D721Med (cell line): ENCODE measurements at places on chromosomes 2 and 18.

DNA sequence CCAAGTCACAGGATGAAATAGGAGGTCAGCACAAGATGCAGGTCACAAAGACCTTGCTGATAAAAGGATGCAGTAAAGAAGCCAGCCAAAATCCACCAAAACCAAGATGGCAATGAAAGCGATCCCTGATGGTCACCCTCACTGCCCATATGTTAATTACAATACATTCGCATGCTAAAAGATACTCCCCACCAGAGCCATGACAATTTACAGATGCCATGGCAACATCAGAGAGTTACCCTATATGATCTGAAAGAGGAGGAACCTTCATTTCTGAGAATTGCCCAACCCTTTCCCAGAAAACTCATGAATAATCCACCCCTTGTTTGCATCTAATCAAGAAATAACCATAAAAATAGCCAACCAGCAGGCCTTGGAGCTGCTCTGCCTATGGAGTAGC is 709.8 kb downstream of the METTL4 start:
- DNase-seq = no peak

- DNase-seq = no peak
Measured at GRCh38 chr2:236704887-236705286, 135.3 kb downstream of the ACKR3 start.

DNA sequence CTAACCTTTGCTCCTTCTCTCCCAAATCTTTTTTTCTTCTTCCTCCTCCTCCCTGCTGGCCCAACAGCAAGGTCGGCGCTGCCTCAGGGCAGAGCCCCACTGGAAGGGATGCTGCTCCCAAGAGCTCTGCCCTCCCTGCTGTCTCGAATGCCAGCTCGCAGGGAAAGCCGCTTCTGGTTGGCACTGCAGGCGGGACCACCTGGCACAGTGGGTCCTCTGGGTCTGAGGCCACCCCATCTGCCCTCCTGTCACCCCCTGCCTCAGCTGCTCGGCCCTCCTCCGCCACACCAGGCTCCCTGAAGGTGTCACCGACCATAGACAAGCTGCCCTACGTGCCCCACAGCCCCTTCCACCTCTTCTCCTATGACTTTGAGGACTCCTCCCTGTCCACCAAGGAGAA is 176.3 kb downstream of the TPGS2 start:
- DNase-seq = no peak

- DNase-seq = no peak
Measured at GRCh38 chr2:233152541-233152940, 92.4 kb downstream of the INPP5D start.

- DNase-seq = no peak
Measured at GRCh38 chr2:233693963-233694362, 1.3 kb downstream of the UGT1A6 start.

DNA sequence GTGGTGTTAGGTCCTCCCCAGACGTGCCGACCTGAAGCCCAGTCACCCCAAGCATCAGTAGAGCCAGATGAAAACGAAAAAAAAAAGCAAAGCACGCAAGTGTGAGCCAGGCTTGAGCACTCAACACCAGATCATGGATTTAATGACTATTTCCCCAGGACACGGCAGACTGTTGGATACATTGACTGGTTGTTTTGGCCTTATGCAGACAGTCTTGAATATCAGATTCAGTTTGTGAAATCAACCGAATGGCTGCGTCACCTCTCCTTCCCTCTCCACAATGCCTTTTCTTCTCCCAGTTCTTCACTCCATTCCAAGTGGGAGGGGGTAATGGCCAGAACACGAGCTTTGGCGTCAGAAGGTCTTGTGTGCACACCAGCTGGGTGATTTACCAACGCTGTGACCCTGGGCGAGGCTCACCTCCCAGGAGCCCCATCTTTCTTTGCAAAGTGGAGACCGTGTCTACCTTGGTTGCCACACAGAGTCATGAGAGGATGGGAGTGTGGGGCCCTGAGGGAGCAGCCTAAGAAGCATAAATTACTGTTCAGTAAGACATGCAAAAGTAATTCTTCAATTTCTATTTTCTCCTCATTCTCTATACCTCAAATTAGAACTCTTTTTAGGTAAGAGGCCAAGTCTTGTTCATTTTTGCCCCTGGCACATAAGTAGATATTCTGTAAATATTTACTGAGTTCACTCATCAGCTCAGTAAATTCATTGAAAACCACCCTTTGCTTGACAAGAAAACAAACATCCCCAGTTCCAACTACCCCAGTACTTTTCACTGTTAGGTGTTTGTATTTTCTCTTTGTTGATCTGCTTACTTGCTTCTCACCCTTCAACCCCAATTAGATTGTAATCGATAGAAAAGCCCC is 181.1 kb upstream of the COPS8 start:
- DNase-seq = no peak

GRCh38 chr2:169755083-169755870 is 21.6 kb downstream of the KLHL23 start:
- no peak for DNase-seq

DNA sequence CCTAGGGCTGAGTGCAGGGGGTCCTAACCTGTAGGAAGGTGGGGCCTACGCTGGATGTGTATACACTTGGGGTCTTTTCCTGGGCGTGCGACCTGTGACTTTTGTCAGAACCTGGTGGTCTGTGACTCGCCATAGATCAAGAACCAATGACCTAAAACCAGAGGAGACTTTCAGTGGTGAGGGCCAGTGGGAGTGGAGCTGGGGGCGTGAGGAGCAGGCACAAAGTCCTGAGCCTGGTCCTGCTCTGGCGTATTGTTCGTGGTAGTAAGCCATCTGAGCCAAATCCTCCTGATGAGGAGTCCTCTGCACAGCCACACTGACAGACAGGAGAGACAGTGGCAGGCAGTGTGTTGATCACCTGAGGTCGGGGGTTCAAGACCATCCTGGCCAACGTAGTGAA is 8.9 kb downstream of the INPP4A start:
- DNase-seq = no peak

- no peak for DNase-seq
Measured at GRCh38 chr2:239165206-239165831, 235.5 kb downstream of the HDAC4 start.

DNA sequence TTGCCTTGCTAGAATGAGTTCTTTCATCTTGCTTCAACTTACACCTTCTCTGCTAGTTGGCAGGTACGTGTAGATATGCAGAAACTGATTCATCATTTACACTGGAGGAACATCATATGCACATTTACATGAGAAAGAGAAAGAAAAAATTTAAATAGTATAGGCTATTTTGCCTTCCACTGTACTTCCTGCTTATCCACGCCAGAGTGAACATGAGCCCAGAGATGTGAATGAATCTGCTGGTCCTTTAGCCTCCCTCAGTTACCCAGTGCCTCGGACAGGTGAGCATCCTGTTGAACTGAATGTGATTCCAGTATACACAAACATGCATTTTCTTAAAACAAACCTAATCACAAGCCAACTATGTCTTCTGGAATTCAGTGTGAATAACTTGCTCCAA is 83.6 kb downstream of the SESTD1 start:
- no peak for DNase-seq

- no peak for DNase-seq
Measured at GRCh38 chr18:26383454-26384270, 157.4 kb downstream of the TAF4B start.

GRCh38 chr18:70142001-70142400 is 63.5 kb downstream of the RTTN start:
- DNase-seq = no peak

DNA sequence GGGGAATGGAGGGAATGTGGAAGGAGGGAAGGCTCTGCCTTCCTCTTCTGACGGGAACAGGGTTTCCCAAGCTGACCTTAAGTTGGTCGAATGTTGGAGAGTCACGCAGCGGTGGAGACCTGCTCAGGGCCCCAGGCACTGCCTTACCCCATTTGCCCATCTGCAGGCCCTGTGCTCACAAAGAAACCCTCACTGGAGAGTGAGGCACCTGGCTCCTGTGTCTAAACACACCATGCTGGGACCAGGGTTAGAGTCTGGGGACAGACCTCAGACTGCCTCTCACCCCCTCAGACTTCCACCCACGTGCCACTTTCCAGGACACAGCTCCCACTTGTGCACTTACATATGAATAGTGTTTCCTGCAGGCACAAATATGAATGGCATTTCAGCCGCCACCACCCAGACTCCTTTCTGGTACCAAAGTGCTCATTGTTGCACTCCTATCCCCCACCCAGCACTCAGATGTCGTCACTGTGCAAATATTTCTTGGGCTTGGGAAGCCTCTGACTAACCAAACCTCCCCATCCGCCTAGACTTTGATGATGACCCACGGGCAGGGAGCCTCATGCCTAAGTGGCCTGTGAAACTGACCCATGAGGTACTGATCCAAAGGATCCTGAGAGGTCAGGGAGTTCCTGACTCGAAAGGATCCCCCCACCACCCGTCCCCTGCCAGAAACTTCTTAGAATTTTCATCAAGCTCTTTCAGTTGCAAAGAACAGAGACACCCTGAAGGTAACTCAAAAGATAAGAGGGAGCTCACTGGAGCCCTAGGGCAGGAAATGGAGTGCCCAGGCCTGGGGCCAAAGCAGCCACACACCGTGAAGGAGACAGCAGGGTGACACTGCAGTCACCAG is 78.3 kb downstream of the STPG4 start:
- no peak for DNase-seq

- no peak for DNase-seq
Measured at GRCh38 chr2:127508631-127509034, 17.7 kb downstream of the IWS1 start.

GRCh38 chr18:25329783-25330182 is 22.2 kb downstream of the ZNF521 start:
- DNase-seq = no peak

DNA sequence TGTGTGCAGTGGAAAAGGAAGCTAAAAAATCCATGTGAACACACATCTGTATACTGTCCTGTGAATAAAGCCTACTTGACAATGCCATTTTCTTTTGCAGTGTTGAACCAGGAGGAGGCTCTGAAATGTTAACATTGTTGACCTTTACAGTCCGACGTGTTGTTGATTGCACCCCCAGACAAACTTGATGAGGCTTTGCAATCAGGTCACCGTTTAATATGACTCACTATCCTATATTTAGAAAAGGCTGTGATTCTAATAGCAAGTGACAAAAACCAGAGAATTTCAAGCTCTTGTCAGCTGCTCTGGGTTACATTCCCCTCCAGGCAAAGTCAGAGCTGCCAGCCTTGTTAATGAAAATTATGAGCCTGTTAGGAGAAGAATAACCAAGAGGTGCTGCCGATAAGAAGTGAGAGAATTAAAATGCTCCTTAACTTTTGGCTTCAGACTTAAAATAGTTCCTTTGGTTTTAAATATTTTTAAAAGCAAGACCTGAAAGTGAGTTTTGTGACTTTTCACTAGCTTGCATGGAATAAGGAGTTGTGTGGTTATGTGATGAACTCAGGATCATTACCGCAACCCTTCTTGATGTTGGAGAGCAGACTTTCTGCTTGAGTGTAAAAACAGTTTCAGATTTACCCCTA is 162.1 kb downstream of the QPCT start:
- no peak for DNase-seq

GRCh38 chr2:1049691-1050090 is 99.0 kb downstream of the SNTG2 start:
- no peak for DNase-seq

- no peak for DNase-seq
Measured at GRCh38 chr2:158730621-158731140, 64.4 kb upstream of the DAPL1 start.

DNA sequence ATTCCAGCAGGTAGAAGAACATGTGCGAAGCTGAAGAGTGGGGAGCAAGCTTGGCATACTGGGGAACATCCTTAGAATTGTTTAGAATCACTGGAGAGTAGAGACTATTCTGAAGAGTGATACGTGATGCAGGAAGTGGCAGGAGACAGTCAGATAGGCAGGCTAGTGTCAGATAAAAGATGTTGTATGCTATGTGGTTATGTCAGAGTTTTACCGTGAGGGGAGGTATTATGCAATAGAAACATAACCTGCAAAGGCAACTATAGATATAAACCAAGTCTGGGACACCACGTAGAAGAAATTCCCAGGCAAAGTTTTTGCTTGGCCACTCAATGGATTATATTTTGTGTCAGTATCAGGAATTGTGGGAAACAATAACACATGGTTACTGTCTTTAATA is 62.0 kb upstream of the ZSWIM2 start:
- no peak for DNase-seq

GRCh38 chr2:60534052-60534685 is 19.3 kb downstream of the BCL11A start:
- no peak for DNase-seq

DNA sequence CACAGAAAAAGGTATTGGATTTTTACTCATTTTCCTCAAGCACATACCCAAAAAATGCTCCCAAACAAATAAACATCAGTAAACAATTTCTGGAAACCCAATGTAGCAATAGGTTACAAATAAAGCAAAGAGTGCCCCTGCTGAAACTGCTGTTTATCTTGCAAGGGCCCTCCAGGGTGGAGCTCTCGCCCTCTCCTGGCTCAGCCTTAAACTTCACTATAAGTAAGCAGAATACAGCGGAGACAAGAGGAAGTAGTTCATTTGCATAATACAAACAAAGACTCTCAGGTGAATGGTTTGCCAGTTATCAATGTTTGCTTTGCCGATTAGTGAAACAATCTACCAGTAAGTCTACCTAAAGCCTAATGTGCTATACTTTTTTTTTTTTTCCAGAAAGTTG is 437.6 kb downstream of the DLGAP1 start:
- no peak for DNase-seq

GRCh38 chr18:33745151-33745795 is 167.3 kb downstream of the ASXL3 start:
- no peak for DNase-seq

GRCh38 chr18:3655254-3656050 is 205.5 kb downstream of the TGIF1 start:
- DNase-seq = no peak

DNA sequence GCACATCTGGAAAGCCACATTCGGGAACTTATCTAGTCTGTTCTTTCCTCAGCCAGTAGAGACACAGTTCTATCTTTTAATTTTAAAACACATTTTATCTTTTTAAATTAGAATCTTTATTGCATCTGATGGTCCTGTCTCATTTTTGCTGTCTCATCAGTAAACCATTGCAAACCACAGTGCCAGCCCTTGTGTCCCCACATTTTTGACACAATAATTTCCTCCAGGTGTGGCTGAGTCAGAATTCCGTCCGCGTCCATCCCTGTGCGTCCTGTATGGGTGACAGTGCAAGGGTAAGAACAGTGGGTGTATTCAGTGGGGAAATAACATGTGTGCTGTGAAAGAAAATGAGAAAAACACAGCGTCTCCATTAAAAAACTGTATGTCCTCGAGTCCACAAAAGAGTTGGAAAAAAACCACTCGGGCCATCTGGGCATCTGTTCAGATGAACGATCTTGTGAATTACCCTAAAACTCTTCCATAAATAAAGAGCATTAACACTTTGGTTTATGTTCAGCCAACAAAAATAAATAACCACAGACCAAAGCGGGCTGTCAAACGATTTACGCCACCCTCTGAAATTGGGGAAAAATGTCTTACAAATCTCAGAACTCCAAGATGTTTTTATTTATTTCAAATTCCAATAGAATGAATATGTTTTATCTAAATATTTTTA is 137.3 kb downstream of the ZNF516 start:
- DNase-seq = no peak

- DNase-seq = no peak
Measured at GRCh38 chr2:17107151-17107550, 411.1 kb downstream of the RAD51AP2 start.

GRCh38 chr2:1652034-1652790 is 92.1 kb downstream of the PXDN start:
- no peak for DNase-seq

- DNase-seq = no peak
Measured at GRCh38 chr2:240240017-240240734, 99.7 kb upstream of the OTOS start.

- DNase-seq = no peak
Measured at GRCh38 chr2:236928380-236929037, 157.2 kb upstream of the COPS8 start.
